ENCODE measurements at places on chromosomes 6 and 20.

DNA sequence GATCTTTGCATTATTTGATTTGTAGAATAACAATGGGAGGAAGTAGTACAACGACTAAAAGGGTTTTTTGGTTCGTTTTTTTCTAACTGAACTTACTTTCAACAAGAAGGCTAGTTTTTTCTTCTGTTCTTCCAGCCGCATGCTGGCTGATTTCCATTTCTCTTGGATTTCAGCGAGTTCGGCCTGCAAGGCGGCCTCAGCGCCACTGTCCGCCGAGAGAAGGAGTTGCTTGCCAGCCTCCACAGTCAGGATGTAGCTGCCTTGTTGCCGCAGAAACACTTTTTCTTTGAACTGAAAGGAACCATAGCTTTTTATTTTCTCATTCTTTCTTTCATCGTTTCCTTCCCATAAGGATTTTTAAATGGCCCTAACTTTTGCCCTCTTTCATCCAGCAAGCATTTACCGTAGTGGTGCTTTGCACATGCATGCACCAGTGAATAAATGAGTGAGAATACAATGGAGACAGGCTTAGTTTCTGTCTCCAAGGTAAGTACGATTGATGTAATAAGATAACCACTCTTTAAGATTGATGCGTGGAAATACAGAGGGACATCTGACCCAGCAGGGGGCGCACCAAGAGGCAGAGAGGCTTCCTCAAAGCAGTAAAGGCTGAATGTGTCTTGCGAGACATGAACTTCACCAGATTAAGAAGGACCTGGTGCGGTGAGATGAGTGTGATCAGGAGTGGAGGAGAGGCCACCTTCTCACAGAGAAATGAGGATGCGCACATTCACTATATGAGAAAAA lies 398.8 kb downstream of the ESR1 start:
- DNase-seq = peak; percentile 30

GRCh38 chr6:143107911-143108761 lies 47.4 kb downstream of the AIG1 start:
- no peak for DNase-seq

DNA sequence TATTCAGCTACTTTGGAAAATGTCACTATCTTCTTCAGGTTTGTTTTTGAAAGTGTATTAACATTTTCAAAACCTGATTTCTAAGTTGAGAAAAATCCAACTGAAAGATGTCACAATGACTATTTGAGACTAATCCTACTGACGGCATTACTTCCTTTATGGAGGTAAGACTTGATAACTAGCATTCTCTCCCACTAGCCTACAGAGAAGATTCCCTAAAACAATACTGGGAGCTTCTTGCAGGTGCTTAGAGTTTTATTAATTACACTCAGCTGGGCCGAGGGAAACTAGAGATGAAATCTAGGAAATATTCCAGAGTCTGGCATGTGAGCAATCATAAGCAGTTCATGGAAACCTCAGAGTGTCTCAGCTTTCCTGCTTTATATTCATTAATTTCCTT lies 114.0 kb downstream of the LCA5 start:
- DNase-seq = no peak

DNA sequence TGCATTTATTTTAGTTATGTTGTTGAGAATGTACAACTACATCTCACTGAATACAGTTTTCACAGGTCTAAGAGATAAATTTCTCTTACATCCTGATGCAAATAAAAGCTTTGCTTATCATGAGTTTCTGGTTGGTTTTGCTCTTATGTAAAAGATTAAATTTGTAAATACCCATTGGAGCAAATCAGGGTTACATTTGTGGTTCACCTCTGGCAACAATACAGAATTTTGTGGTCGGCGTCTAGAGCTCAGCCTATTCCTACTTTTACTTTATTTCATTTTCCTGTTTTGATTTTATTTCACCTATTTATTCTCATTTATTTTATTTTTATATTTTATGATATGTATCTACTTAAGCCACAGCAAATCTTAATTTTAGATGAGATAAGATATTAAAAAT lies 271.9 kb upstream of the MARCKS start:
- DNase-seq = no peak

- DNase-seq = no peak
These were observed 171.4 kb upstream of the SYNDIG1 start for GRCh38 chr20:24297993-24298392.

DNA sequence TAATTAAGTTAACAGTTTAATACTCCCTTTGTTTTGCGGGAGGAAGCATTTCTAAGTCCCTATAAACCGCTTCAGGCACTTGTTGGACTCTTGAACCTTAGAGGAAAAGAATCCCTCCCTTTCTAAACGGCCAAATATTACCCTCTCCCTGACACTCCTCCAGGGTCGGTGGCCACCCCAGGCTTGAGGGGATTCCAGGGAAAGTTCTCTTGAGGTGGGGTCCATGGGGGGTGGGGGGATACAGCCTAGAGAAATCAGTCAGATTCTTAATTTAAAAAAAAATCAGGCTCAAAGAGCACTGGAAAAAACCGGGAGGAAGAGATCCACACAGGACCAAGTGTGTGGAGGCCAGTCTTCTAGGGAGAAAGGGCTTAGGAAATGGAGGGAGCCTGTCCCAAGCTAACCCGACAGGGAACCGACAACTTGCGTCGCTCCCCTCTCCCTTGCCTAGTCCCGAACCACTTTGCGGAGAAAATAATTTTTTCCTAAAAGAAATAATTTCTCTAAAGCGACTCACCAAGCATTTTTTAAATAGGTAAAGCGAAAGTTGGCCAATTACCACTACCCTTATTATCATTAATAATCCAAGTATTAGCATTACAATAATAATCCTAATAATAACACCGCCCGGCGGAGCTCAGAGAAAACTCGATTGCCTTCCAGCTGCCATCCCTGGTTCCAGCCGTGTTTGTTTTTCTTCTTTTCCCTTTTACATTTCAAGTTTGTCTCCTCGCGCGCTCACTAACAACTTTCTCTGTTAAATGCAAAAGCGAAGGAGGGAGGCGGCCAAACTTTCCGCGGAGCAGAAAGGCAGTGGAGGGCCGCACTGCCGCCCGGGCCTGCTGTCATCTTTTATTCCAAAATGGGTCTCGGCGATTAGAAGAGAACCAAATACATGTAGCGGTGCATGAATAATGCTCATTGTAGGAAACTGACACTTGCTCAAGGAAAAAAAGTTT lies 4.8 kb downstream of the NR2E1 start:
- DNase-seq = no peak

GRCh38 chr20:62878244-62879038 lies 16.8 kb upstream of the TCFL5 start:
- no peak for DNase-seq

DNA sequence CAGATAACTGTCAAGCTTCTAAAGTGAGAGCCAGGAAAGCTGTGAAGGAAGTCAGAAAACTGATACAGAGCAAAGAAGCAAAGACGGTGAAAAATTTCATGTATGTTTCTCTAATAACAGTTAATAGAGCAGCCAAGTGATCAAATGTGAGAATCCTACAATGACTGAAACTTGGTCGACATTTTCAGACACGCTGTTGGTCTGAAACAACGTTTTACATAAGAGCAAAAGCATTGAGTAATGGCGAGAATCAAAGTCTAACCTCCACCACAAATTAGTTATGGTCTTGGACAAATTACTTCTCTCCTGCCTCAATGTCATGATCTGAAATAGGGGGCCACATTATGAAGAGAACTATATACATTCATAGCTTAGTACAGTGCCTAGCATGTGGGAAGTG lies 3.3 kb downstream of the MKKS start:
- DNase-seq = no peak

GRCh38 chr6:71091167-71091566 lies 134.3 kb upstream of the B3GAT2 start:
- no peak for DNase-seq

- DNase-seq = no peak
These were observed 2.4 kb downstream of the HM13 start for GRCh38 chr20:31516651-31517050.

DNA sequence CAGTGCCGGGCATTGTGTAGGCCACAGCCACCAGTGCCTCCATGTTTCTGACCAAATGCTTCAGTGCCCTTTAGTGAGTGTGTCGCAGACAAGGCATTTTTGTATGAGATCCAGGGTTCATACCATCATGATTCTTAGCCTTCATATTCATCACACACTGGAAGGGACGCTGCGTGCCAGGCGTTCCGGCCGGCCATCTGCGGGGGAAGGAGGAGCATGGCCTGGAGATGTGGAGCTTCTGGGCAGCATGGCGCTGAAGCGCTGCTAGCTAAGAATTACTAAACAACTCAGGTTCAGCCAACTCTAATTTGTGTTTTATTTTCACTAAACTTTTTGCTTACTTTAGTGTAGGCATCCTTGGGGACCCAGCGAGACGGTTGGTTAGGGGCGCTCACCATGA lies 111.4 kb upstream of the EXOC2 start:
- no peak for DNase-seq

GRCh38 chr6:1609041-1609647 lies 571 bp upstream of the FOXC1 start:
- no peak for DNase-seq

GRCh38 chr6:21158873-21159272 lies 434.7 kb upstream of the SOX4 start:
- no peak for DNase-seq

- DNase-seq = no peak
These were observed 57.9 kb downstream of the MAFB start for GRCh38 chr20:40631119-40631631.

- no peak for DNase-seq
These were observed 64.3 kb downstream of the ANKS1A start for GRCh38 chr6:34953061-34954025.

- no peak for DNase-seq
These were observed 184.3 kb downstream of the CARMIL1 start for GRCh38 chr6:25463441-25463840.

- no peak for DNase-seq
These were observed 443.8 kb downstream of the TENT5A start for GRCh38 chr6:81308577-81309279.

DNA sequence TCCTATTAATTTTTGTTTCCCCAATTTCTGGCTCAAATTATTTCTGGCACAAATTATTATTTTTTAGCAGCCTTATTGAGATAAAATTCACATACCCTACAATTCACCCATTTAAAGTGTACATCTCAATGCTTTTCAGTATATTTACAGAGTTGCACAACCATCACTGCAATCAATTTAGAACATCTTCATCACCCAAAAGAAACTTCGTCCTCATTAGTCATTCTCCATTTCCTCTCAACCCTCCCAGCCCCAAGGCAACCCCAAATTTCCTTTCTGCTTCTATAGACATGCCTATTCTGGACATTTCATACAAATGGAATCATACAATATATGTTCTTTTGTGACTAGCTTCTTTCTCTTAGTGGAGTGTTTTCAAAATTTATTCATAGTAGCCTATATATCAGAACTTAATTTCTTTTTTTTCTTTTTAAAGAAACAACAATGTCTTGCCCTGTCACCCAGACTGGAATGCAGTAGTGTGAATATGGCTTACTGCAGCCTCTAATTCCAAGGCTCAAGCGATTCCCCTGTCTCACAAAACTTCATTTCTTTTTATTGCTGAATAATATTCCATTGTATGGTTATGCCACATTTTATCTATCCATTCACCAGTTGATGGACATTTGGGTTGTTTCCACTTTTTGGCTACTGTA lies 84.5 kb downstream of the DNAH8 start:
- DNase-seq = no peak

DNA sequence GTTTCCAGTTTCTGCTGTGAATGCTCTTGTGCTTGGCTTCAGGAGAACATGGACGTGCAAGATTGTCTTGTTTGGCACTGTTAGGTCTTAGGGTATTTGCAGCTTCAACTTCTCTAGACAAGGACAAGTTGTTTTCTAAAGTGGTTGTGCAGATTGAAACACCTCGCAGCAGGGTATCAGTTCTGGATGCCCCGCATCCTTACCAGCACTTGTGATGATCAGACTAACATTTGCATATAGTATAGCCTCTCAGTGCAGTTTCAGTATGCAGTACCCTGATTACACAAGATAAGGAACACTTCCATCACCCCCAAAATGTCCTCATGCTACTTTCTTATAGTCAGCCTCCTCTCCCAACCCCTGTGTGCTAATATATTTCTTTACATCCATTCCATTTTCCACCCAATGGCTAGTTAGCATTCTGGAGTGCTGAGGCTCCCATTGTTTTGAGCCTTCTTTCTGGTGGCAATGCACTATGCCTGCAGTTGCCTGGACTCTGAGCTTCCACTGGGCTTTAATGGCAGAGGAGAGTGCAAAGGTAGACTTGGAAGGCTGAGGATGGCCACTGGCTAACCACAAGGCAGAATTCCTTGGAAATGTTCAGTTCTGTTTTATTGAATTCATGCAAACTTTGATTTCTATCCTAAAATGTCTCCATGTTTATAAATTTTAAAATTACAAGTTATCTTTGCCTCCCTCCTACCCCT lies 35.4 kb downstream of the KIF3B start:
- no peak for DNase-seq

DNA sequence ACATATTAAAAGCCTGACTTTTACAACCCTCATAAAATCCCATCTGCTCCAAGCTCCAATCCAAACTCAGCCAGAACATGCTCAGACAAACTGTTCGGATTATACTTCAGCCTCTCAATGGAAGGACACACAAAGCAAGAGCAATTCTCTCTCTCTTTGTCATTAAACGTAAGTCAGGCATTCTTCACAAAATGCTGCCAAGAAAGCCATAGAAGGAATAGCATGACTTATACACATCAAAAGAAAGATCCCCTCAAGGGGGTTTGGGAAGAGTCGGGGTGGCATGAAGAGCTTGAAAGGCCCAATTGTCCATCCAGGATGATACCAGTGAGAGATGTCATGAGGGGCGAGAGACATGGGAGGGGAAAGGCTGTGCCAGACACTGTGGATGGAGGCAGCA lies 268.9 kb downstream of the PREX1 start:
- DNase-seq = no peak

GRCh38 chr6:157335829-157336228 lies 12.5 kb upstream of the TMEM242 start:
- no peak for DNase-seq

DNA sequence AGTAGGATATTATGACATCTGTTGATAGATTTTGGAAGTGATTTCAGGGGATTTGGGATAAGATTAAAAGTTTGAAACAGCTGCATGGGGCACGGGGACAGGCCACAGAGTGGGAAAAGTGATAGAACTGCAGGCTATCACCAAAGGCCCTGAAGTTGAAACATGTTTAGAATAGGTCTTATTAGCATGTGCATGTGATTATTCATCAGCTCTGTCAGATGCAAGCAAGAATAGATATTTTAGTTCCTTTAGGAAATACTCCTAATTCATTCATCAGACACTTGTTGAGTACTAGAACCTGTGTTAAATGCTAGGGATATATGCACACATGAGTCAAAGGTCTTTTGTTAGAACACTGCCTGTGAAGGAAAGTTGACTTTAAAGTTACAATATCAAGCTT lies 261.2 kb upstream of the MAN1A1 start:
- no peak for DNase-seq

GRCh38 chr6:46051962-46052361 lies 36.3 kb upstream of the CLIC5 start:
- no peak for DNase-seq

- no peak for DNase-seq
These were observed 44.3 kb upstream of the FAM83D start for GRCh38 chr20:38881806-38882440.

- DNase-seq = no peak
These were observed 48.1 kb upstream of the HEY2 start for GRCh38 chr6:125701354-125701668.
